Progenitor cell of endocrine pancreas (in vitro differentiated cells): ENCODE measurements at places on chromosomes 4 and X.

GRCh38 chr4:114694770-114695169 is 96.2 kb downstream of the UGT8 start:
- no peak for DNase-seq

DNA sequence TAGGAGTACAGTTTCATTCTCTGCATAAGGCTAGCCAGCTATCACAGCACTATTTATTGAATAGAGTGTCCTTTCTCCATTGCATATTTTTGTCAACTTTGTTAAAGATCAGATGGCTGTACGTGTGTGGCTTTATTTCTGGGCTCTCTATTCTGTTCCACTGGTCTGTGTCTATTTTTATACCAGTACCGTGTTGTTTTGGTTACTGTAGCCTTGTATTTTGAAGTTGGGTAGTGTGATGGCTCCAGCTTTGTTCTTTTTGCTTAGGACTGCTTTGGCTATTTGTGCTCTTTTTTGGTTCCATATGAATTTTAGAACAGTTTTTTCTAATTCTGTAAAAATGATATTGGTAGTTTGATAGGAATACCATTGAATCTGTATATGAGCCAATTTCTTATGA is 182.1 kb upstream of the DIAPH2 start:
- no peak for DNase-seq

DNA sequence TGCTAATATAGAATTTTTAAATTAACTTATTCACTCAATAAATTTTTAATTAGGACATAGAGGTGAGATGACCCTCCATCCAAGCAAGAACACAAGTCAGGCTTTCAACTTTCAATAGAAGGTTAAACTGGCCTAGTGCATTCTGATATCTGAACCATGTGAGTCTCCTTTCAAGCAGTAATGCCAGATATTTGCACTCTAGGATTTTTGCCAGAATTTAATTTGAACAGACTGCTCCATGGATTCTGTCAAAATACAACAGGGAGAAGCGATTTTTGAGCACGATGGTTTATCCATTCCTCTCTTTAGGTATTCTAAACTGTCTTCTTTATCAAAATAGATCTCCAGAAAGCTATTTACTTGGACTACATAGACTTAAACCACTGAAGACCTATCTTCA is 72.0 kb upstream of the DCLK2 start:
- DNase-seq: no peak

DNA sequence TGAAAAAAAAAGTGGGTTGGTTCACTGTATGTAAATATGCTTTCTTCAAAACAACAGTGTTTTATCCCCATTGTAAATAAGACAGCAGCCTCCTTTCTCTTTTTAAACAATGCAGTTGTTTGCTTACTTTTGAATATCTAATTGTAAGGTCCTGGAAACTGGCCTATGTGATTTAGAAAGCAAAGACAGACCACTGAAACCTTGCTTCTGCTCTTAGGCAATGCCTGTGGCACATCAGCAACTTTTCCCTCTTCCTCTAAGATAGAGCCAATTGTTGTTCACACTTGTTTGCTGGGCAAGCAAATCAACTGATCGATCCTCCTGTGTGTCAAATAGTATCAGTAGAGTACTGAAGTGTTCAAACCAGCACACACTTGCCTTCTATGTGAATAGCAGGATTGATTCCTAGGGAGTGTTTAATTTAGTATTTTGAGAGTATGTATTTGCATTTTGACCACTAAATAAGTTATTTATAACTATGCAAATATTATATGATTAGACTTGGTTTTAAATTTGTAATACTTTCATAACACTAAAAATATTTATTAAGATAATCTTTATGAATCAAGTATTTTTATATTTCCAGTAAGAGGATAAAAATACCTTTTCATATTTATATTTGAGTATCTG is 55.4 kb upstream of the GRPR start:
- DNase-seq: no peak

- no peak for DNase-seq
These were observed 99.7 kb upstream of the CXorf66 start for GRCh38 chrX:140064993-140065392.

DNA sequence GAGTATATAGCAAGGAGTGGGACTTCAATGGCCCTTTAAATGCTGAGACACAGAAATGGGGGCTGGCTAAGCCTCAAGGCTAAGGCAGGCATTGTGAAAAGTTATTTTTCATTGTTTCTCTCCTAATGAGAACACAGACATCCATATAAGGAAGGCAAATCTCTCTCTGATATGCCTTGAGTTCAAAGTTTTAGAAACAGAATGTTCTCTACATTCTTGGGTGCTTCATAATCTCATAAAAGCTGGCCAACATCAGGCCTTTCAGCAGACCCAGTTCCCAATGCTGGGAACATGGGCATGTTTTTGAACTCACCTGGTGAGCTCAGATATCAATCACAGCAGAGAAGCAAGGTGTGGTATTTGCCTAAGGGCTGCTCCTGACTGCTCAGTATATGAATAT is 19.4 kb upstream of the RAB40A start:
- DNase-seq: no peak

GRCh38 chr4:176874721-176875445 is 82.2 kb upstream of the VEGFC start:
- no peak for DNase-seq

DNA sequence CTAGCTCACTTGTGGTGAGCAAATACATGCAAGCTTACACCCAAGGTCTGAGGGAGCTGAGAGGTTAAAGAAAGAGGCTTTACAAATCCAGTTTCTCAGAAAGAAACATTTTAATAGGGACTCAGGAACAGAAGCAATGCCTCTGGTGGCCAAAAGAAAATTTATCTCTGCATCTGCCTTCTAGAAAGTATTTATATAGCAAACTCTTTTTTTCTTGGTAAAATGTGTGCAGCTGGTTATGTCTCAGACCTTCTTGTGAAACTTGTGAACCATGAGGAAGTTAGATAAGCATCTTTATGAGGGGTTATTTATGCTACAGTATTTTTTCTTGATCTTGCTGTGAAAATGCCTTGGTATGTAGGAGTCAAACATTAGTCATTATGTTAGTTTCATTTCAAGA is 48.5 kb upstream of the CYSLTR1 start:
- no peak for DNase-seq

GRCh38 chr4:143643399-143643798 is 57.1 kb downstream of the FREM3 start:
- no peak for DNase-seq

- DNase-seq: no peak
These were observed 3.3 kb downstream of the HTT start for GRCh38 chr4:3077796-3078195.
